ENCODE measurements at places on chromosomes 1 and 21.

- DNase-seq = peak; percentile 50
These were observed 28.8 kb downstream of the SHISA4 start for GRCh38 chr1:201917362-201918033.

- DNase-seq = no peak
These were observed 365.4 kb upstream of the DUSP10 start for GRCh38 chr1:222107267-222107666.

- DNase-seq = no peak
These were observed 11.4 kb downstream of the ZBTB48 start for GRCh38 chr1:6591222-6591621.

DNA sequence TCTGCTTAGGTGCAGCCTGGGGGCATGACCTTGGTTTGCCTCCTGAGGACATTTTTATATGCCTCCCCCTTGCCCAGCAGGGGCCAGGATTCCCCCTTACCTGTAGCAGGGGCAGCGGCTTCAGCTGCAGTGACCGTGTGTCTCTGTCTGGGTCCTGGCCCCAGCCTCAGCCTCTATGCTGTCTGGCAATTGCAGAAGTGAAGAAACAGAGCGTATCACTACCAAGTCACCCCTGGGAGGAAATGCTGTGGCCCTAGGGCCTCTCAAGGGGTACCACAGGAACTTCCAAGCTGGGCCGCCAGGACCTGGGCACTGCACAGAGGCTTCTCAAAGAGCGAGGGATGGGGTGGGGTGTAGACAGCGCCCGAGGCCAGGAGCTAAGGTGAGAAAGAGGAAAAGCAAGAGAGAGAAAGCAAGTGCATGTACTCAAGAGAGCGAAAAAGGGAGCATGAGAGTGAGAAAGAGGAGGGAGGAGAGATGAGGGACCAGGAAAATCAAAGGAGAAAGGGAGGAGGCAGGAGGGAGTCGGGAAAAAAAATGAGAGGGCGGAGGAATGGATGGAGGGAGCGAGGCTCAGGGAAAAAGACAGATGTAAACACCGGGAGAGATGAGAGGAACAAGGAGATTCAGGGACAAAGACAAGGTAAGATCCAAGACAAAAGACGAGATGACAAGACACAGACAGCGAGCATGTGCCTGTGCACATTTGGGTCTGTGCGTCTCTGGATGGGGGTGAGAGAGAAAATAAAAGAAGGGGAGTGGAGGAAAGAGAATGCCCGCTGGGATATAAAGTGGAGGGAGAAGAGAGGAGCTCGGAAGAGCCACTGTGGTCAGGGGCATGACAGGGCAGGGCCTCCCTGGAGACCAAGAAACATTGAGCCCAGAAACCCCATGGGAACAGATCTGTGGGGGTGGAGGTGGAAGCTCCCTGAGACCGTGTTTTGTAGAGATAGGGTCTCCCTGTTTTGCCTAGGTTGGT, at the start of gene PTAFR:
PTAFR (minus strand) TSS at position 199 of the 979 bp plus-strand sequence. CDS start 25,669 bp downstream, outside the sequence.
- DNase-seq = no peak

- no peak for DNase-seq
These were observed 70.7 kb upstream of the USP24 start for GRCh38 chr1:55285834-55286233.

GRCh38 chr1:1345384-1345783, 3.8 kb downstream of the DVL1 start:
- no peak for DNase-seq

DNA sequence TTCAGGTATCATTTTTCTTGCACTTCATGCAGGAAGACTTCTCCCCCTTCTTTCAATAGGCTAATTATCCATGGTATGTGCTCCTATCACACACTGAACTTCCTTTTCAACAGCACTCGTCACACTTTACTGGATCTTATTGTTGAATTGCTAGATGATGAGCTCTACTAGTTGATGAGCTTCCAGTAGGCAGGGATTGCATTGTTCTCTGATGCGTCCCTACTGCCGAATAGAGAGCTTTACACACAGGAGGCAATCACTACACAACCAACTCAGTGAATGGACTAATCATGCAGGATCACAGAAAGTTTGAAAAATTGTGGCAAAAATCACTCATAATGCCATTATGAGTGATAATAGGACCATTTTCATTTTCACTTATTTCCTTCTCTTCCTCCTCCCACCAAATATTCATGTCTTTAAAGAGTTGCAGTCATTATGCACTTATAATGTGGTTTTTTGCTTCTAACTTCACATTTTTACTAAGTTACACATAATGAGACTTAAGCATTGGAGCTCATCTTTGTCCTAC, 128.1 kb upstream of the ZNF648 start:
- DNase-seq = no peak

DNA sequence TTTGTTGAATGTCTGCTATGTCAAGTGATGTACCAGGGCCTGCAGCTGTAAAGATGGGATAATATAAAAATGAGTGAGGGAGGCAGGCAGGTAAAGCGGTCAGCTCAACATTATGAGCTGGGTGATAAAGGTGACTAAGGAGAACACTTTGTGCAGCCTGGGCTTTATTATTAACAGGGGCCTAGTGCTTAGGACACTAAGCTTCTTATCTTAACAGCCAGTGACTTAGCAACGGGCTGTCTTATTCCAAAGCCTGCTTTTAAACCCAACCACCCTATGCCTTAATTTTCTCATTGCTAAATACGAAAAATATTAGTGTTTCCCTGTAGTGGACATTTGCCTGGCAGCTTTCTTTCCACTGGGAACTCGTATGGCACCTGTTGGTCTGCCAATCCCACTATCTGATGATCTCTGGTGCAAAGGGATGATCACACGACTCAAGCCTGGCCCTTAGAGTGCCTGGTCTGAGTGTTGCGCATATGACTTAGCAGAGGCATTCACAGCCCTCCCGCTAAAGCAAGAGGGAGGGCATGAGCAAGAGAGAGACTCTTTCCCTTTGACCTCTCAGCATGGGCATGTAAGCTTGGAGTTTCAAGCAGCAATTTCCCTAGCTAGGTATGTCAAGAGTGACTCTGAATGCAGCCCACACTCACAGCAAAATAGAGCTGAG, 98.6 kb upstream of the PAPPA2 start:
- DNase-seq = no peak

DNA sequence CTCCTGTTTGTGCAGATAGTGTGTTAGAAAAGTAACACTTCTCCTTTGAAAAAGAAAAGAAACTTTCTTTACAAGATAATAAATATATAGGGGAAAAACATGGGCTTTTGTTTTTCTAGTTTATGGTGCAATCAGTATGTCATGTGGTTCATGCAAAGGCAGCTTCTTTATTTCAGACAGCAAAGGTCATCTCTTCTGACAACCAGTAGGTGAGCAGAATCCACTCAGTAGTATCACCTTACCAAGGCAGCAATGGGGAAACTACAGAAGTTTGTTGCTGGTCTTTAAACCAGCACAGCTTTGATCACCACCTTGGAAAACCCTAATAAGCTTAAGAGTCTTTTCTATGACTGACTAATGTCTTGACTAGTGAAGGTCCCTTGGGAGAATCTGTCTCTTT, 13.0 kb upstream of the SAMSN1 start:
- no peak for DNase-seq

Data from thyroid gland (tissue), 4 donors.